ENCODE measurements at places on chromosomes 13 and 19.
A peak's percentile ranks its signal among the peaks of the same experiment; 100 is the strongest.

- no peak for DNase-seq
Observed at GRCh38 chr13:43360171-43360570, 336.8 kb downstream of the DNAJC15 start.

GRCh38 chr19:35236638-35237400, 8.3 kb upstream of the FAM187B start:
- DNase-seq = no peak

DNA sequence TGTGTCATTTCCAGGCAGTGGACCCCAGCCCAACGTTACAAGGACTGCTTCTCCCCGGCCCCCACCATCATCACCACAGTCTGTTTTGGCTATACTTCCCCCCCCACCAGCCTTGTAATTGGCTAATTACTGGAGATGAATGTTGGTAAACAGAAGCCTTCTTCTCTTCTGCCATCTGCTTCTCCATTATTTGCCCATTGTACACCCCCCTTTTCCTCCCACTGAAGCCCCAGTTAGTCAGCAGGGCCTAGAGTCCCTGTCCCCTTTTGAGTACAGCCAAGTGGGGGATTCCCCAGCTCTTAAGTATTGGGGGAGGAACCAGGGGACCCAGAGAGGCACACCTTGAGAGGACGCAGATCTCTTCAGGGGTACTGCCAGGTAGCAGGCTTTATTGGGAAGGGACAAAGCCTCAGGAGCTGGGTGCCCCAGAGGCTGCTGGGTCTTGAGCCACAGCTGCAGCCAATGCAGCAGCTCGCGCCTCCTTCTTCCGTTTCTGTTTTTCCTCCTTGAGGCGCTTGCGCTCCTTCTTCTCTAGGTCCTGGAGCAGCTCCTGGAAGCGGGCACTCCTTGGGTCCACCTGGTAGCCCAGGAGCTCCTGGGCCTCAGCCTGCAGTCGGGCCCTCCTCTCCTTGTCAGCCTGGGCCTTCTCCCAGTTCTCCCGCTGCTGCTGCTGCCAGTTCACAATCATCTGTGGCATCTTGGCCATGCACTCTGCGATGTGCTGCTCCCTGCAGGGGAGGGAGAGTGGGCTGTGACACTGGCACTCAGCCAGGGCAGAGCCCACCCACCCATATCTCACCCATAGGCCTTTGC, 3.0 kb downstream of the GADD45GIP1 start:
- no peak for DNase-seq

GRCh38 chr13:86945584-86945983, 725.6 kb upstream of the SLITRK5 start:
- DNase-seq = no peak

GRCh38 chr19:41308450-41309179, 1.4 kb upstream of the CCDC97 start:
- peak; percentile 97 for DNase-seq

- DNase-seq = no peak
Observed at GRCh38 chr19:54481326-54481930, 8.3 kb upstream of the CDC42EP5 start.

DNA sequence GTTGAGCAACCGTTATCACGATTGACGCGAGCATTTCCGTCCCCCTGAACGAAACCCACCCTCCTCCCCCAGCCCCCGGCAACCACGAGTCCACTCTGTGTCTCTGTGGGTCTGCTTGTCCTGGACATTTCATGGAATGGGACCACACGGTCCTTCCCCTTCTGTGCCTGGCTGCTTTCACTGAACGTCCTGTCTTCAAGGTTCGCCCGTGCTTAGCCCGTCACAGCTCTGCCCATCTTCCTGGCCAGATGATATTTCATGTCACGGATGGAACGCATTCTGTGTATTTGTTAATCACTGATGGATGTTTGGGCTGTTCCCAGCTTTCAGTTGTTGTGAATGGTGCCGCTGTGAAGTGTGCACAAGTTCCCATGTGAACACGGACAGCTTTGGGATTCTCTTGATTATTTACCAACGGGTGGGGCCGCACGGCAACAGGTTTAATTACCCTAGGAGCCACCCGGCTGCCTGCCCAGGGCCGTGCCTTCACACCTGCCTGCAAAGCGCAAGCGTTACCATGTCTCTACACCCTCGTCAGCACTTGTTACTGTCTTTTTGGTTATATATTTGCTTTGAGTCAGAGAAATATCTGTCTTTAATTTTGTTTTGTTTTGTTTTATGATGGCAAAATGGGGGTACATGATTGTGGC, 42.5 kb downstream of the RASA3 start:
- no peak for DNase-seq

DNA sequence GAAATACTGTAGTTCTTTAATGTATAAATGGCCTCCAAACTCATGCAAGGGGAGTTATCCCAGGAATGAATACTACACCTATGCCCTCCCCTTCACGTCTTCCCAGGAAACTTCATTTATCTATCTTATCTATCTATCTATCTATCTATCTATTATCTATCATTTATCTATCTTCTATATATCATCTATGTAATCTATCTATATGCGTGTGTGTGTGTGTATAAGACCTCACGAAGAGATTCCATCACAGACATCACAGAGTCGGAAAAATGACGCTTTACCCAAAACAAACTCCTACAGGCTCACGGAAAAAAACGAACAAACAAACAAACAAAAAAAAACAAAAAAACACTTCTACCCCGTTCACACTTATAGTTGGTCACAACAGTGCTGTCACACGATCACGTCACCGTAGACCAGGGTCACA, 486 bp downstream of the ZNF529 start:
- DNase-seq = no peak

- peak; percentile 26 for DNase-seq
Observed at GRCh38 chr19:37594982-37595382, 306 bp downstream of the ZNF540 start.

- no peak for DNase-seq
Observed at GRCh38 chr13:59843040-59843439, 320.7 kb downstream of the DIAPH3 start.

GRCh38 chr13:98981369-98982080, 3.7 kb upstream of the DOCK9 start:
- DNase-seq = no peak

- DNase-seq = no peak
Observed at GRCh38 chr13:102203718-102204117, 198.1 kb downstream of the FGF14 start.

DNA sequence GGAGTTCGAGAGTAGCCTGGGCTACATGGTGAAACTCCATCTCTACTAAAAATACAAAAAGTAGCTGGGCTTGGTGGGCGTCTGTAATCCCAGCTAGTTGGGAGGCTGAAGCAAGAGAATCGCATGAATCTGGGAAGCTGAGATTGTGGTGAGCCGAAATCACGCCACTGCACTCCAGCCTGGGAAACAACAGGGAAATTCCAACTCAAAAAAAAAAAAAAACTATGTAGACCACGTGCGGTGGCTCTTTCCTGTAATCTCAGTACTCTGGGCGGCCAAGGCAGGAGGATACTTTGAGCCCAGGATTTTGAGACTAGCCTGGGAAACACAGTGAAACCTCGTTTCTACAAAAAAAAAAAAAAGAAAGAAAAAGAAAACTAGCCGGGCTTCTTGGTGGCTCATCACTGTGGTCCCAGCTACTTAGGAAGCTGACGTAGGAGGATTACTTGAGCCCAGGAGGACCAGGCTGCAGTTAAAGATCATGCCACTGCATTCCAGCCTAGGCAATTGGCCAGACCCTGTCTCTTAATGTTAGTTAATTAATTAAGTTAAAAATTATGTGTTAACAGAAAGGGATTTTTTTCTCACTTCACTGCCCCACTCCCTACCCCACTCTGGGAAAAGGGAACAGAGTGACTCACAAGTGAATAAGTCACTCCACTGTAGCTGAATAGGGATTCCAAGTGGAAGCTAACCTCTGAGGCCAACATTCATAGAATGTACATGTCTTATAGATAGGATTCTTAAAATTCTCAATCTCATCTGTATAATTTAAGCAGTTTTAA, 2.2 kb downstream of the ZNF83 start:
- DNase-seq = no peak

- DNase-seq = no peak
Observed at GRCh38 chr13:98397221-98397620, 179.7 kb downstream of the STK24 start.

GRCh38 chr19:57682226-57682766, 519 bp downstream of the ZNF551 start:
- no peak for DNase-seq

GRCh38 chr13:111480503-111480902, 160.1 kb downstream of the TEX29 start:
- DNase-seq = no peak

- peak; percentile 44 for DNase-seq
Observed at GRCh38 chr19:46009530-46010510, 13.0 kb downstream of the PGLYRP1 start.

DNA sequence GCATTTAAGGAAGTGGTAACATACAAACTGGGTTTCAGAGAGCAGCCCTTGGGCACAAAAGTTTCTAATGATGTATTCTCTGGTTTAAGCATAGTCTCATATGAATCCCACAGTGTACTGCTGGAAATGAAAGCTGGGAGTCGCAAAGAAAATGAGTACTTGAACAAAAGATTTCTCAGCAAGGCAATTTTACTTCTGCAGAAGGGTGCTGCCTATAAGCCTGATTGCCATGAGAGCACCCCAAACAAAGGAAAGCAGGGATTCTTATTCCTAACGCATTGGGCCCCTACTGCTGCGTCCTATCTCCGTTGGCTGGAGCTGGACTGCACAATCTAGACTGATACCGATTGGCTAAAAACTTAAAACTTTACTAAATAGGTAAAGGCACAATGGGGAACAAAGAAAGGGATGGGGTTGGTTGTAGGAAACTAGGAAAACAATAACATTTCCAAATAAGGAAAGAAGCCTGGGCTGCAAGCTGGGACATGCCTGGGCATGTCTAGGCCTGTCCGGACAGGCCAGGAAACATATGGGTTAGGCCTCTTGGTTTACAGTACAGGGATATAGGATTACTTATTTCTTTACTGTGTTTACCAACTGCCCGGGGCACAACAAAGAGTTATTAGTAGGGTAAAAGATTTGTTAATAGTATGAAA, 27.4 kb upstream of the VN1R4 start:
- DNase-seq = no peak

DNA sequence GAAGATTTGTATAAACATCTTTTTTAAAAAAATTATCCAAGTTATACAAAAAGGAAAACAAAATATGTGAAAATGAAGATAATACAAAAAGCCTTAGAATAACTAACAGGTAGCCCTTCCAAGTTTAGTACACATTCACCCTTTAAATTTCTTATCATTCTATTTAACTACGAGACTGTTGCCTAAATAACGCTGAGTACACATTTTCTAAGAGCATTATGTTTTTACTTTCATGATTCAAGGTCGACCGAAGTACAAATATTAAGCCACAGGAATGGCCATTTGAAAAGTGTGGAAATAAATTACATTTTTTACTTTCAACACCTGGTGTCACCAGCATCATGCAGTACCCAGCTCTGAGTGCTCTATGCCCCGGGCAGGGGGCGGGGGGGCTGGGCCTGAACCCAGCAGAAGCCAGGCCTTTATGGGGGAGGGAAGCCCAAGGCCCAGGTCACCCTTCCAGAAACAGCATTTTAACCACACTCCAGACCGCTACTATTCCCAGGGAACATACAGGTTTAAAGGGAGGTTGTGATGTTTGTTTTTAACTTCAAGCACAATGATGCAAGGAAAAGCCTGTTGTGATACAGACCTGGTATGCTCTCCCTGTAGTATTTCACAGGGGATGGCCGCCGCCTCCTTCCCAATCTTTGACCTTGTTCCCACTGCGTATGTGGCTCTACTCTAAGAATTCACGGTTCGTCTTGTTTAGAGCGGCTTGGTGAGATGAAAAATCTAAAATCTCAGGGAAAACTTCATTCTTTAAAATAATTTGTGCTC, 24.0 kb downstream of the GGACT start:
- no peak for DNase-seq

- peak; percentile 22 for DNase-seq
Observed at GRCh38 chr19:41795031-41795461, 1.3 kb upstream of the CEACAM3 start.

DNA sequence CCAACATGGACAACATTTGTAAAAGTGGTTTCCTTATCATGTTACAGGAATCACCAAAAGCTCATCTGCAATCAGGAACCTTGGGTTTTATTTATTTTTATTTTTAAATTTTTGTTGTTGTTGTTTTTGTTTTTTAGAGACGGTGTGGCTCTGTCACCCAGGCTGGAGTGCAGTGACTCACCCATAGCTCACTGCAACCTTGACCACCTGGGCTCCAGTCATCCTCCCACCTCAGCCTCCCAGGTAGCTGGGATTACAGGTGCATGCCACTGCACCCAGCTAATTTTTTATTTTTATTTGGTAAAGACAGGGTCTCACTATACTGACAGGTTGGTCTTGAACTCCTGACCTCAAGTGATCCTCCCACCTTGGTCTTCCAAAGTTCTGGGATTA, 13.6 kb upstream of the SERP2 start:
- DNase-seq = no peak

DNA sequence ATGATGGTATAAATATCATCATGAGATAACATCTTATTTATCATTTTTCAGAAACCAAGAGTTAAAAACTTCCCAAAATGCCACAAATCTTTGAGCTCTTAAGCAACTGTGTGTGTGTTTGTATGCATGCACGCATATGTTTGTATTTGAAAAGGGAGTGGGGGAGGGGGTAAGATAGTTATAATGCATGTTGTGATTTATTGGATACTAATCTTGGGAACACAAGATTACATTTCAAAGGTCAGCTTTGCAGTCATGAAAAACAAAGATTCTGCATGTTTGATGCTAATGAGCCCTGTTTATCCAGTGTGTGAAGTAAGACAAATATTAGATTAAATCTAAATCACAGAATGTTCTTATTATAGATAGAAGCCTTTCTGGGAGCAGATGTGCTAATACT, 355.9 kb downstream of the DCT start:
- no peak for DNase-seq

- DNase-seq = no peak
Observed at GRCh38 chr13:76711550-76712182, 174.5 kb downstream of the KCTD12 start.

DNA sequence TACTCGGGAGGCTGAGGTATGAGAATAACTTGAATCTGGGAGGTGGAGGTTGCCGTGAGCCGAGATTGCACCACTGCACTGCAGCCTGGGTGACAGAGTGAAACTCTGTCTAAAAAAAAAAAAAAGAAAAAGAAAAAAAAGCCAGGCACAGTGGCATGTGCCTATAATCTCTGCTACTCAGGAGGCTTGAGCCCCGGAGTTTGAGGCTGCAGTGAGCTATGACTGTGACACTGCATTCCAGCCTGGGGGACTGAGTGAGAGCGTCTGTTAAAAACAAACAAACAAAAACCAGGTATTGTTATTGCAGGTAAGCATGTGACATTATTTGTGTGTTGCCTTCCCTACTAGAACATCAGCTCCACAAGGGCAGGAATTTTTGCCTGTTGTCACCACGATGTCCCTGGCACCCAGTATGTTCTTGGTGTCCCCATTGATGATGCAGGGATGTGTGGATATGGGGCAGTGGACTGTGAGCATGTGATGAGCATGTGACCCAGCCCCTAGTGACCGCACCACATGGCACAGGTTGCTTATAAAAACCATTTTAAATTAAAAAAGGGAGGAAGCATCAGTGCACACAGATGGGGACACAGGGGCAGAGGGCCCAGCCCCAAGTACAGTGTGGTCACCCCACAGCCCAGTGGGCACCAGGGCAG, 1.6 kb upstream of the KANK2 start:
- DNase-seq = no peak
